ENCODE measurements at places on chromosomes 2 and 18.
A peak's percentile ranks its signal among the peaks of the same experiment; 100 is the strongest.

DNA sequence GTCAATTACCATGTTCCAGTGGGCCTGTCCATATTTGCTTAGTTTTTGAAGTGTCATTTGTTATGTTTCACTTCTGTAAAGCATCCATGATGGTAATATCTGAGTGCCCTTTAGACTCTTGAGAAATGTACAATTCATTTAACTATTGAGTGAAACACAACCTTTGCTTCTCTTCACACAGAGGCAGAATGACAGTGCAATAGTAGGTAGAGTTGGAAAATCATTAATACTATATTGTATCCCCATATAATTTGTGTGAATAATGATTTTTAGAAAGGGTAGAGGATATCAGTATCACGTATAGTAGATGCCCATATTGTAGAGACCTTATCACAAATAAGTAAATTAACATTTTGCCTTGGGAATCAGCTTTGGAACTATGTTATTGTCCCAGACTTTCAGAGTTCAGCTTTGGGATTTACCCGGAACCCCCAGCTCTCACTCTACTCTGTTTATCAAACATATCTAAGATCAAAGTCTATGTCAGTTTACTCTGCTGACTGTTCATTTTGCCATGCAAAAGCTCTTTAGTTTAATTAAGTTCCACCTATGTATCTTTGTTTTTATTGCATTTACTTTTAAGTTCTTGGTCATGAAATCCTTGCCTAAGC is 172.7 kb upstream of the NOL4 start:
- no peak for DNase-seq

DNA sequence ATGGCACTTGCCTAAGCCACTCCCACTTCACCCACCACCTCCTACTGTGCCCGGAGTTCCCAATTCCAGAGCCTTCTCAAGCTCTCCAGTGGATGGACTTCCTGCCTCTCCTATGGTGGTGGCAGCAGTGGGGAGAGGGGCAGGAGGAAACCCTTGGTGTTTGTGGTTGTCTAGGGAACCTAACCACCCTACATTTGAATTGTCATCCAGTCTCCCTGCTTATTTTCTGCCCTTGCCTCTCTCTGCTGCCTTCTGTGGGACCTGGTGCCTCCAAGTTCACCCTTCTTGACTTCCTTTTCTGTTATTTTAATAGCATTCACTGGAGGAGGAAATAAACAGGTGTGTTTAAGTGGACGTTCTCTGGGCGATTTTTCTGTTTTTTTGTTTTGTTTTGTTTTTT is 50.0 kb upstream of the HPCAL1 start:
- DNase-seq: no peak

- no peak for DNase-seq
Observed at GRCh38 chr2:56182420-56182819, 1.4 kb upstream of the CCDC85A start.

GRCh38 chr2:36731941-36732672 is 35.6 kb downstream of the VIT start:
- peak; percentile 36 for DNase-seq

DNA sequence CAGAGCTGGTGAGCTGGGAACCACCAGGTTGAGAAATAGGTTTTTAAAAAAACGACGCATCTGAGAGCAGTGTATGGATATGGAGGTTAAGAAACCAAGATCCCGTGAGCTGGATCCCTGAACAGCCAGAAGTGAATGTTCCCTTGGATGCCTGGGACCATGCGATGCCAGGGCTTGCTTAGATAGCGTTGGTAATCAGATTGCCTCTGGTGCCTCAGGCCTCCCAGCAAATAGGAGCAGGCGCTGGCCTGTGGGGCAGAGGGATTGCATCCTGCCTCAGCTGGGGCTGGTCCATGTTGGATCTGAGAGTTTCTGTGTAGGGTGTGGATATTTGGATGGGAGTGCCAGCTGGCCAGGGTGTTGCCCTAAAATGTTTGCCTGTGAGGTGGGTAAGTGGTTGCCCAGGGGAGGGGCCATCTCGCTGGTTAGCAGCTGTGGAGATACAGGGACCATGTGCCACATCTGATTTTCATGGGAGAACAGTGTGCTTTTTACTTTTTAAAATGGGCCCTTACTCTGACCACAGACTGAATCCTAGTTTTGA is 80.8 kb upstream of the MCFD2 start:
- DNase-seq: no peak

- no peak for DNase-seq
Observed at GRCh38 chr18:48829443-48830149, 121.2 kb downstream of the SMAD7 start.

- DNase-seq: no peak
Observed at GRCh38 chr2:126315828-126316227, 340.1 kb upstream of the GYPC start.

- DNase-seq: no peak
Observed at GRCh38 chr2:99348173-99348572, 11.0 kb downstream of the EIF5B start.

GRCh38 chr2:239534581-239535412 is 134.0 kb upstream of the HDAC4 start:
- no peak for DNase-seq

- DNase-seq: no peak
Observed at GRCh38 chr2:23376972-23377371, 8.0 kb upstream of the KLHL29 start.

DNA sequence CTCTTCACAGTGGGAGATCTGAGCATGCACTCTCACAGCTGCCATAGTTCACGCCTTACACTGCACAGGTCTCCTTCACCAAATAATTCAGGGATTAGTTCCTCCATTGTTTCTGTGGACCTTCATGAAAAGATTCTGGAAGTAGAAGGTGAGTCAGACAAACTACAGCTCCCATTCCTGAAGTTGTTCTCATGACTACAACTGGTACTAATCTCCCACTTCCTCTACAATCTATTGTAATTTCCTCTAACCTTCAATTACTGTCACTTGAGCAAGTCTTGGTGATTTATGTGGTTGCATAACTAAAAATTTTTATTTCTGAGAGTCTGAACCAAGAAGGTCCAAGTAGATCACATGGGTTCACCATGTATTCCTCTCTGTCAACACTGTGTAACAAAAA is 128.7 kb downstream of the XIRP2 start:
- DNase-seq: no peak

DNA sequence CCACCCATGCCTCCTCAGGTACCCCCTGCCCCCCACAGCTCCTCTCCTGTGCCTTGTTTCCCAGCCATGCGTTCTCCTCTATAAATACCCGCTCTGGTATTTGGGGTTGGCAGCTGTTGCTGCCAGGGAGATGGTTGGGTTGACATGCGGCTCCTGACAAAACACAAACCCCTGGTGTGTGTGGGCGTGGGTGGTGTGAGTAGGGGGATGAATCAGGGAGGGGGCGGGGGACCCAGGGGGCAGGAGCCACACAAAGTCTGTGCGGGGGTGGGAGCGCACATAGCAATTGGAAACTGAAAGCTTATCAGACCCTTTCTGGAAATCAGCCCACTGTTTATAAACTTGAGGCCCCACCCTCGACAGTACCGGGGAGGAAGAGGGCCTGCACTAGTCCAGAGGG is 803 bp upstream of the DES start:
- no peak for DNase-seq

GRCh38 chr18:71808616-71809015 is 735.5 kb downstream of the CBLN2 start:
- no peak for DNase-seq

GRCh38 chr2:25269233-25269632 is 72.5 kb downstream of the DNMT3A start:
- DNase-seq: no peak

- no peak for DNase-seq
Observed at GRCh38 chr2:119248751-119249150, 25.1 kb downstream of the STEAP3 start.

DNA sequence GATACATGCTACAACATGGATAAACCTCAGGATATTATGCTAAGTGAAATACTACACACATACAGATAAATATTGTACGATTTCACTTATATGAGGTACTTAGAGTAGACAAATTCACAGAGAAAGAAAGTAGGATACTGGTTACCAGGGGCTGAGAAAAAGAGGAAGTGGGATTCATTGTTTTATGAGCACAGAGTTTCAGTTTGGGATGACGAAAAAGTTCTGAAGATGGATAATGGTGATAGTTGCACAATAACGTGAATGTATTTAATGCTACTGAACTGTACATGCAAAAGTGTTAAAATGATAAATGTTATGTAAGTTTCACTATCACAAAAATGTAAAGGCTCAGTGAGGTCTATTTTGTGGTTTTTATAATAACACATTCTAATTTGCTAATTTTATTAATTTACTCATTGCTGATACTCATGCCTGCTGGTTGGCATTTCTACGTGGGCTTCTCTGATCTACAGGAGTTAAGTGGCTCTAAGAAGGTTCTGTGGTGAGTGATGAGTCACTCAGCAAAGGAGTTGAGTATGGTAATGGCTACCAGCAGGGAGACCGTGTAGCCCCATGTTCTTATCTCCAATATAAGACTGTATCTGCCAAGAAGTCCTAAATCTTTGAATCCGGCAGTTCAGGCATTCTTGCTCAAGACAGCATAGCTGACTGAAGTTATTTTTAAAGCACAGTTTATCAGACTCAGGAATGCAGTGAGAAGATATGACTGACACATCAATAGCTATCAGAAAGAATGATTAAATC is 41.1 kb downstream of the UPP2 start:
- DNase-seq: no peak

- no peak for DNase-seq
Observed at GRCh38 chr2:232567721-232568120, 17.2 kb downstream of the EIF4E2 start.

DNA sequence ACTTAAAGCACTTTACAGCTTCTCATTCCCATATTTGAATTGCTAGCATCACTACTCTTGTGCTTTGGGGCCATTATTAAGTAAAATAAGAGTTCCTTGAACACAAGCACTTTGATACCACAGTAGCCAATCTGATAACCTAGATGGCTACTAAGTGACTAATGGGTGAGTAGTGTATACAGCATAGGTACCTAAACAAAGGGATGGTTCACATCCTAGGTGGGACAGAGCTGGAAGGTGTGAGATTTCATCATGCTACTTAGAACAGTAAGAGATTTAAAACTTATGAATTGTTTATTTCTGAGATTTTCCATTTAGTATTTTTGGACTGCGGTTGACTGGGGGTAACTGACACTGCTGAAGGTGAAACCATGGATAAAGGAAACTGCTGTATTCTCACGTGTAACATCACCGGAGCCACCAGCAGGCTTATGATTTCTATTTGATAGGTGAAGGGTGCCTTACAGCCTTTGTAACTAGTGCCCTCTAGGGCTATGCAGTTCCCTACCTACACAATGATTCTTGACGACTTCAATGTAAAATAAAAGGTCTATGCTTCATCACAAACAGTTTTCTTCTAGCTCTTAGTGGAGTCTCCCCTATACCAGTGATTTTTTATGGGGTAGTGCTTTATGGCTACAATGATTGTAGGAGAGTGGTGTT is 22.1 kb upstream of the CRIM1 start:
- DNase-seq: no peak

DNA sequence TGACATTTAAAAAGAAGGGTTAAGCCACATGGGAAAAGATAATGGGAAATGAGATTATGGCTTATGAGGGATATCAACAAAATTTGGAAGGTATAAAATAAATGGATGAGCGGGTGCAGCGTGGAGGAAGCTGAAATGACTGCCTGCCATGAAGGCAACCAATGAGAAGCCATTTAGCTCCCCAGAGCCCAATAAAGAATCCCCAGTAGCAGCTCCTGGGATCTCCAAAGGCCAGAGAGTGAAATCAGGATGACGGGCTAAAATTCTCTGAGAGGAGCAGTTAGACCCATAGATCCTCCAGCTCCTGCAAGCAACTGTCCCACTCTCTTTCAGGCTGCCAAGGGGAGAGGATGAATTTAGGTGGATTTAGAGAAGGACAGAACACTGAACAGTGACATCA is 12.9 kb upstream of the MAPRE3 start:
- no peak for DNase-seq

- no peak for DNase-seq
Observed at GRCh38 chr2:112821682-112822081, 14.9 kb downstream of the IL1B start.

DNA sequence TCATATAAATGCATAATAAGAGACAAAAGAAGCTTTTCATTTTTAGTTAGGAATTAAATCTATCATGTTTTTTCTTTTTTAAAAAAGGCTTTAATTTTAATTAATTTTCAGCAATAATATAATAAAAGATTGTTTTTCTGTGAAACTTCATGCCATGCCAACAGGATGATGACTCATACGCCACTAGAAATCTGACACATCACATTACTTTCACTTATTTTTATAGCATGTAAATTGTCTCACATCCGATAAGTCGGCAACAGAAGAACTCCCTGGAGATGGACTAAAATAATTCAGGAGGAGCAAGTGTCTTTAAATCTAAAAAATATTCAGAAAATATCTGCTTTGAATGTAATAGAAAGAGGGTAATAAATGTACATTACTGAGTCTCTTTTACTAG is 1024.2 kb upstream of the ACVR2A start:
- DNase-seq: peak; percentile 41

DNA sequence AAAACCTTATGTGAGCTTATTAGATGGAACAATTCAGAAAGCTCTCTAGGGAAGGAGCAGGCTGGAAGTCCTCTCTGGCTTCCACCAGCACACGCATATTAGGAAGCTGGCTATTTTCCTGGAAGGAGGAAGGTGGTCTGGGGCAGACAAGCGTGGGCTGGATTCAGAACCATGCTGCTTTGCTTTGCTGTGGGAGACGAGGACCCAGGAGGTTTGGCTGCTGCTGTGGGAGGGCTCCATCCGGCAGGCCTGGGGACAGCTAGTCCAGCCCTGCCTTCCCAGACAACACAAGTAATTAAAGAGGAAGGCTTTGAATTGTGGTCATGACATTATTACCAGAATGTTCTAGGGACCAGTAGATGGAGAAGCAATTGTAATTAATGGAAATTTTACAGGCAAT is 238.8 kb upstream of the MYT1L start:
- no peak for DNase-seq

- no peak for DNase-seq
Observed at GRCh38 chr18:75405351-75405750, 22.2 kb downstream of the SMIM21 start.

DNA sequence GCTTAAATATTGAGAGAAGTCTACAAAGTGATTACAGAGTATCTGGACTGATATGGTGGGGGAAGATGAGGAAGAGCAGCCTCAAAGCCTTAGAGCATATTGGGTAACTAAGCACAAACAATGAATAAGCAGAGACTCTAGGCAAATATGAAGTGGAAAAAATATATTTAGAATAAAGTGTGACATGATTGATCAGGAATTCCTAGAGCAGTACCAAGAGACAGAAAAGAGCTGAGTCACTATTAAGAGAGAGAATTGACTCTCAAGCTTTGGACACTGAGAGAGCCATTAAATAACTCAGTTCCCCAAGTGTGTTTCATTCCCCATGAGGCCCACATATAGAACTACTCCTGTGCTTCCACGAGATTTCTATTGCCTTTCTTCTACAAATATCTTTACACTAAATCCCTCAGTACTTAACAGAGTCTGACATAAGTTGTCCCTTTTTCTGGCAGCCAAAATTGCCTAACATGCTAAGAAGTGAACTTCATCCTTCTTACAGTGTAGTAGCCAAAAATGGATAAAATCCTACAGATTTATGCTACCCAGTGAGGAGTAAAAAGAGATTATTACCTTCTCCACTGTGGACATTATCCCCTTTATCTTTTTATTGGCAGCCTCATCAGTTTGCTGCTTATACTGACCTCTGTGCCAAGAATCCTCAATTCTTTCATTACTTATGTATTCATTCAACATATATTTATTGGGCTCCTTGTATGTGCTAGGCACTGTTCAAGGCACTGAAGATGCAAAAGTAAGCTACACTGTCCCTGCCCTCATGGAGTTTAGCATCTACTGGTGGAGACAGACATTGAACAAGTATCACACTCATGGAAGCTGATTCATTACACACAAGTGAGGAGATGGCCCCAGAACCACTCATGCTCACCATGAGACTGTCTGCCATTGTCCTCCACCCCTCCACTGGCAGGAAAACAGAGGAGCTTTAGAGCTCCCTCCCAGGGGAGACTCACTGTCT is 45.4 kb downstream of the SLC40A1 start:
- no peak for DNase-seq

Measured in astrocyte of the cerebellum (primary cell).